GM06990 (cell line): ENCODE measurements at places on chromosomes 2 and 18.

GRCh38 chr18:3869848-3870247, 419.9 kb downstream of the TGIF1 start:
- no peak for DNase-seq

DNA sequence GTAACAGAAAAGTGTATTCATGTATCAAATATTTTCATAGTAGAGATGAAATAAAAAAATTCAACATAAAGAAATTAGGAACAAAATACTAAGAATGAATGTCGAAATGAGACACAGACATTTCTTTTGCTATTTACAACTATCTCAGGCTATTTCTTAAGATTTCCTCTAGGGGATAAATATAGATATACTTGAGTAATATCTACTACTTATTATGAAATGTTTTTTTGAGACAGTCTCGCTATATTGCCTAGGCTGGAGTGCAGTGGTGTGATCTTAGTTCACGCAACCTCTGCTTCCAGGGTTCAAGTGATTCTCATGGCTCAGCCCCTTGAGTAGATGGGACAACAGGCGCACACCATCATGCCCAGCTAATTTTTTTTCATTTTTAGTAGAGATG, 326.1 kb downstream of the RNF144A start:
- DNase-seq: no peak

GRCh38 chr2:136527560-136527959, 237.8 kb upstream of the THSD7B start:
- DNase-seq: no peak

- no peak for DNase-seq
Observed at GRCh38 chr2:138059487-138060300, 95.4 kb downstream of the HNMT start.

- DNase-seq: peak; percentile 80
Observed at GRCh38 chr2:161077367-161078210, 82.6 kb upstream of the TANK start.

- no peak for DNase-seq
Observed at GRCh38 chr18:36075862-36076587, 8.7 kb upstream of the RPRD1A start.

DNA sequence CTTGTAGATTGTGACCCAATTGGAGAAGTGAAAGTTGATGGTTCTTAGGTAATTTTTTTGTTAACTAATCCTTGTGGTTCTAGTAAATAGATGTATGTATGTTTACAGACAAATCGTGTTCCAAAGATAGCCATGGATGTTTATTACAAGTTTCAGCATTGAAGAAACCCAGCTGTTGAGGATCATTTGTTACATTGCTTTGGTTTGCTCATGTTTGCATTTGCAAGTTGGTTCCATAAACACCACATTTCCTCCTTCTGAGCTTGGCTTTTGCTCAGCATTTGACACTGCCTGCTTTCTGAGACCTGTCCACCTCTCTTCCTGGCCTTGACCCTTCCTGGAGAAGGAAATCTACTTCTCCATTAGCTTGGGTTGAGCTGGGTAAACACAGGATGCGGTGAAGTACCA, 1.8 kb upstream of the CCDC68 start:
- DNase-seq: peak; percentile 12

DNA sequence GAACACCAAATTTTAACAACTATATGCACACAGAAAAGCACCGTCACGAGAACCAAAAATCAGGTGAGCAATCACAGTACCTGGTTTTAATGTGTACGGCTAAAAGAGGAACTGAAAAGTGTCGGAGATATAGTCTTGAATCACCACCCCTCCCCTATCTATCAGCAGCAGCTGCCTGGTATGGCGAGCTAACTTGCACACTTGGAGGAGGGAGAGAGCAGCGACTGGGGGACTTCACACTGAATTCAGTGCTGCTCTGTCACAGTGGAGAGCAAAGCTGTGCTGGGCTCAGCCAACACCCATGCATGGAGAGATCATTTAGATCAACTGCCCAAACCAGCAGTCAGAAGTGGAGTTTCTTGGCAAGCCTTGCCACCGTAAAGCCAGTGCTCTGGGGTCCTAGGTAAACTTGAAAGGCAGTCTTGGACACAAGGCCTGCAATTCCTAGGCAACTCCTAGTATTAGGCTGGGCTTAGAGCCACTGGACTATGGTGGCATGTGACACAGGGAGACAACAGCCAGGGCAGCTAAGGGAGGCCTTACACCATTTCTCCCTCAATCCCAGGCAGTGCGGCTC, 89.2 kb upstream of the CD226 start:
- peak; percentile 62 for DNase-seq

DNA sequence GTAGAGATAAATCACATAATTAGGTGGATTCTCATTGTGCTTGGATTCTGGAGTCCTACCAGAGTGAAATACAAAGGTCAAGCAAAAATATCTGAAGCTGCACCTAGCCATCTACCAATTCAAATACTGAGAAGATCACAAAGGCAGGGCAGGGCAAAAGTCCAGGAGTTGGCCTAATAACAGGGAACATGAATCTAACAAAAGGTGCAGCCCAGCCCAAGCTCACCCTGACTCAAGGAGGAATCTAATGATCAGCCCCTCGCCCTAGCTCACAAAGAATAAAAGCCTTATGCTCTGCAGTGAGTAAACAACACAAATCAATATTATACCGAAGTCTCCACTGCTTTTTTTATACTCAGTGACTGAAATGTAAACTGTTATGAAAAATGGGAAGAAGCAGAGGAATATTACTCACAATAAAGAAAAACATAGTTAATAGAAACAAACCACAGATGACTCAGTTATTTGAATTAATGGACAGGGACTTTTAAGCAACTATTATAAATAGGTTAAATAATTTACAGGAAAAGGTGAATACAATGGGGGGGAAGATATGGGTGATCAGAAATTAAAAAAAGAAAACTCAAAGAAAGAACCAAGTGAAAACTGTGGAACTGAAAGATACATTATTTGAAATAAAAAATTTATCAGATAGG, 49.5 kb downstream of the ANTXR1 start:
- DNase-seq: no peak

DNA sequence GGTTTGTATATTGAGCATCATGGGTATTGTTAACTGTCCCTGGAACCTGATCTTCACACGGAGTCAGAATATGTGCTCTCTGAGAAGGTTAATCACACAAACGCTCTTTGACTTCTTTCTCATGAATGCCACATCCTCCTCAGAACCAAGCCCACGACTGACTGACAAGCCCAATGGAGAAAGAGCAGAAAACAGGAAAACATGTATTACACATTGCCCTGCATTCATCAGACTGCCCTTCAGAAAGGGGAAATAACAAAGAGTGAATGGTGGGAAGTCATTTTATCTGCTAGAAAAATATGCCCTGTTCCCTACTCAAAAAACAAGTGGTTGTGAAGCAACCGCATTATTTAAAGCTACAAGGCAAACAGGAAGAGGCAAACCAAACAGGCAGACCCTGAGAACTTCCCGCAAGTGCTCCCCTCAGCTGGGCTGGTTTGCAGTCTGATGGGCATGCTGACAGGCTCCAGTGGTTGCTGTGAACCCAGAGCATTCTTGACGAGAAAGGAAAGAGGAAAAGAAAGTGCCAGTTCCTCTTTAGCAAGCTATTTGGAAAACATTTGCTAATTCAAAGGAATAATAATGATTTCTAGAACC, 172.9 kb upstream of the SETBP1 start:
- DNase-seq: peak; percentile 37

GRCh38 chr2:43943809-43944452, 51.9 kb downstream of the LRPPRC start:
- DNase-seq: no peak

DNA sequence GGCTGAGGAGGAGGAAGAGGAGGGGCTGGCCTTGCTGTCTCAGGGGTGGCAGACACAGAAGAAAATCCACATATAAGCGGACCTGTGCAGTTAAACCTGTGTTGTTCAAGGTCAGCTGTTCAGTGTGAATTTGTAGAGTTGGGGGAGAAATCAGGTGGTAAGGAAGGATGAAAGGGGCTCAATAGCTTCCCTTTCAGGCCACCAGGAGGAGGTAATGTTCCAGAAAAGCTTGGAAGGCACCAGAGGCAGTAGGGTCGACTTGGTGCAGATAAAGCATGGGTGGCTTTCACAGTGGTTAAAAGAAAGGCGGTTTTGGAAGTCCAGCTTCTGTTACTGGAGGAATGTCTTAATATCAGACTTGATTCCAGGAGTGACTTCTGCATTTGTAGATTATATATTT, 167.4 kb downstream of the THSD7B start:
- no peak for DNase-seq

DNA sequence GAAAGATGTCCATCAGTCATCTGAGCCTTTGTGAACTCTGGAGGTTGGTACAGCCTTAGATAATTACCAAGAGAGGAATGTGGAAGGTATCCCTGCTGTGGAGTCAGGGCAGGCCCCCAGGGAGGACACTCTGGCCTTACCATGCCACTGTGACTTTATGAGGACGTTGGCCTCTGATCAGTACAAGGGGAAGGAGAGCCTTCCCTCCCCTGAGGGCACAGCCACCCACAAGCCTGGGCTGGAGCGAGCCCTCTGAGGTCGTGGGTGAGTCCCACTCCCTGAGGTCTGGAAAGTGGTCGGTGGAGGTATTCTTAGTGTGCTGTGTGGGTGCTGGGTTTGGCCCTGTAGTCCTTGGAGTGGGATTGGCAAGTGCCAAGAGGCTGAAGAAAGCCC, 91.6 kb downstream of the STPG4 start:
- no peak for DNase-seq

DNA sequence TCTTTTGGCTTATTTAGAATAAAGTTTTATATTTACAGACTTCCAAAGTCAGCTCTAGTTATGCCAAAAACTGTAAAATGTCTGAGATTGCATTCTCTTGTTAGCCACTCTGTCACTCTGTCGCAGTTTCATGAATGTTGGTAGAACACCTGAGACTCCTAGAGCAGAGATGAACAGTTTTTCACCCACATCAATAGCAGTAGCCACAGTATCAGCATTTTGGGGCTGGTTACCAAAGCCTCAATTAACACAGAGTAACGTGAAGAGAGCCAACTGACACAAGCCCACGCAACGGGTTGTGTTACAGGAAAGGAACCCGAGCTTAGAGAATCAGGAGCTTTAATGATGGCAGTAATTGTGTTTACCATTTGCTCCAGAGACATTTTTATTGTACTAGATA, 443.0 kb upstream of the SLC39A10 start:
- DNase-seq: no peak

DNA sequence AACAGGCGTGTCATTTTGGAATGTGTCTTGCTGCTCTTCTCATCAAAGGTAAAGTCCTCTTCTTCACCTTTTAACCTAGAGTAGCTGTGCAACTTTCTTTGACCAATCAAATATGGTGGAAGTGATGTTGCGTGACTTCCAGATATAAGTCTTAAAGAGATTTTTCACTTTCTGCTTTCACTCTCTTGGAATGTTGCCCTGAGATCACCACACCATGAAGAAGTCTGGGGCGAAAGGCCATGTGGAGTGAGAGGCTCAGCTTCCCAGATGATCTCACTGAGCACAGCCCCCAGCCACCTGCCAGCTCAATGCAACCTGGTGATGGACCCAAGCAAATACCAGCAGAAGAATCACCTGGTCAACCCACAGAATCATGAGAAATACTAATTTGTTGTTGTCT, 7.1 kb upstream of the GALNT3 start:
- DNase-seq: no peak

DNA sequence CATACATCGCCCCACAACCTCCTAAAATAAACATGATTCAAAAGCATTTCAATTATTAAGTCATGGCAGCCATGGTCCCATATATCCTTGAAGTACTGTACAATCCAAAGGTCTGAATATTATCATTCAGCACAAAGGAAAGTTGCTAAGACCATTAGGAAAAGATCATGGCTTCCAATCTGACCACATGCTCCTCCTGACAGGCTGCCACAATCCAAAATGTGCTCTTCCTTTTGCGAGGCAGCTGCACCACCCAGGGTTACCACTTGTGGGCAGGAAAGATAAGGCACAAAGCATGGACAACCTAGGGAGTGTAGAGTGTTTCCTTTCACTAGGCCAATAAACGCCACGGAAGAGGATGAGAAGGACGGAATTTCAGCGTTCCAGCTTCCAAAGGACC, 5.4 kb downstream of the BOLA3 start:
- no peak for DNase-seq

DNA sequence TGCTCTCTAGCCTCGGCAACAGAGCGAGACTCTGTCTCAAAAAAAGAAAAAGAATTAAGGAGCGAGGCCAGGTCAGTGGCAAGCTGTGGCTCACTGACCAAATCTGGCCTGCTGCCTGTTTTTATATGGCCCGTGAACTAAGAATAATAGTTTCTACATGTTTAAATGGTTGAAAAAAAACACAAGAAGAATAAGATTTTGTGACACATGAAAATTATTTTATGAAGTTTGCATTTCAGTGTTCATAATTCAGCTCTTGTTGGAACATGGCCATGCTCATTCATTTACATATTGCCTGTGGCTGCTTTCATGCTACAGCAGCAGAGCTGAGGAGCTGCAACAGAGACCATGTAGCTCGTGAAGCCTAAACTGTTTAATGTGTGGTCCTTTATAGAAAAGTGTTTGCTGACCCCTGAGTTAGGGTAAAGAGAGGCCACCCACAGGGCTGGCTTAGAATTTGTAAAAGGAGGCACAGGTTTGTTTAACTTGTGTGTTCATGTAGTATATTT, 59.5 kb downstream of the MFSD6 start:
- DNase-seq: no peak

GRCh38 chr2:219042157-219042556, 841 bp upstream of the CFAP65 start:
- DNase-seq: no peak

- no peak for DNase-seq
Observed at GRCh38 chr2:148495586-148495985, 149.0 kb upstream of the EPC2 start.

GRCh38 chr18:40974448-40974847, 980.6 kb upstream of the PIK3C3 start:
- DNase-seq: no peak

- no peak for DNase-seq
Observed at GRCh38 chr2:70068119-70068518, 19.2 kb upstream of the PCBP1 start.

DNA sequence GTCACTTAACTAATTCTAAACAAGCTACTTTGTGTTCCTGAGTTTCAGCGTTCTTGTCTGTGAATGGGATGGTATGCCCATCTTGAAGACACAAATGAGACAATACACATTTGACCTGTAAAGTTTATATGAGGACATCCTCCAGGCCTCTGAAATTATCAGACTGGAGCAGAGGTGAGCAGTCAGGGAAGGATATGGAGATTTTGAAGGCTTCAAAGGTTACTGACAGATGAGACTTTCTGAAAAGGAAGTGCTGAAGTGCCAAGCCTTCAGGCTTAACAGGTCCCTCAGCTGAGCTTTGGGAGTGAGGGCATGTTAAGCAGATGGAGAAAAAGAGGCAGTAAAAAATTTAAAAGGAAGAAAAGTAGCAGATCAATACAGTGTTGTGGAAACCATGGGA, 110.9 kb upstream of the FOSL2 start:
- DNase-seq: no peak

- DNase-seq: no peak
Observed at GRCh38 chr2:203804070-203804469, 63.5 kb upstream of the CTLA4 start.

GRCh38 chr2:70467237-70467636, 86.4 kb downstream of the TGFA start:
- no peak for DNase-seq
